Smooth muscle cell of trachea (primary cell): ENCODE measurements at places on chromosomes 2 and 18. TPM values are rescaled to one million over a fixed set of nuclear protein-coding genes. Genes with fewer than 3 reads are reported as not detected.

The WDR75 gene
- total RNA-seq, result 39.4 and 51.1 TPM in 2 replicates

The CPSF3 gene
- 52.8 and 83.0 TPM in 2 replicates for total RNA-seq

The TGFA gene
- total RNA-seq, result 0.73 TPM in 1 of 2 replicates, not detected in the other

The UGT1A10 gene
- not detected in 2 replicates for total RNA-seq

The WNT10A gene
- total RNA-seq, result not detected in 2 replicates
